Left colon (tissue), 2 donors: ENCODE measurements at places on chromosomes 2 and 18. TPM values are rescaled to one million over a fixed set of nuclear protein-coding genes. Genes with fewer than 3 reads are reported as not detected.

Gene MC2R
- not detected for total RNA-seq

Gene ASB18
- total RNA-seq: not detected

GRCh38 chr2:75224636-75225094, 25.3 kb upstream of the TACR1 start:
- no peak for DNase-seq

GRCh38 chr2:102297891-102298290, 13.5 kb upstream of the IL1RL1 start:
- no peak for DNase-seq

DNA sequence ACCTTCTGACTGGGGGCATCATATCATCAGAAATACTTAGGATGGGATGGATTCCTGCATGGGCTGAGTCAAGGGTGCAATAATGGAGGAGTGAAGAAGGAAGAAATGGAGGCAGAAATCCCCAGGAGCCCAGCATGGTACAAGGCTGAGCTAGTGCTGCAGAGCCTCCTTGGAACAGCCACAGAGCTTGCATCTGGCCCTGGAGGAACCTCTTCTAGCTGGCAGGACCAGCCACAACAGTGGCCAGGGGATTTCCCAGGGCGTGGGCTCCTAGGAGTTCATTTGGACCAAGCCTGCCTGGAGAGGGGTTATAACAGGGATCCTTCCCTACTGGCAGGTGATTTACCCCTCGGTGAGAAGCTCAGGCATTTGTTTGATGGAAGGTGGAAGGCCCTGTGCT, 4.7 kb upstream of the IL37 start:
- DNase-seq: no peak

- no peak for DNase-seq
Measured at GRCh38 chr18:65547046-65547445, 203.8 kb upstream of the CDH7 start.

DNA sequence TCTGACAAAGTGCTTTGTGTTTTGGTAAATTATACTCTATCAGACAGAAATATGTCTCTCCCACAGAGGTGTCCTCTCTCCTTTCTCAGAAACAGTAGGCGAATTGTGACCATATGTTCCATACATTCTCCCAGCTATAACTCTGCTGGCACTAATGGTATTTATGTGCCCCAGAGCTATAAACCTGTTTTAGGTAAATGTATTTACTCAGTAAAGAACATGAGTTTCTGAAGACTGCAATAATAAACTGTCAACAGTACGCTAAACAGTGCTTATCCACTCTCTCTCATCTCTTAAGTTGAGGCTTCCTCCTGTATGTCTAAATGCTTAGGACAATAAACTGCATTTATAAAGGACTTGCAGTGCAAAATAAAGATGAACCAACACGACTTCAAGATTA, 58.5 kb downstream of the ITGA4 start:
- no peak for DNase-seq

- DNase-seq: no peak
Measured at GRCh38 chr2:236157366-236157765, 10.8 kb downstream of the GBX2 start.
